NCI-H1417 treated with DMSO at 0.1 percent for 48 hours (cell line): ENCODE measurements at places on chromosomes 7 and 10.

GRCh38 chr10:114634609-114634979 lies 23.5 kb downstream of the ABLIM1 start:
- no peak for DNase-seq

- no peak for DNase-seq
Measured at GRCh38 chr10:8581521-8582225, 527.2 kb downstream of the GATA3 start.

GRCh38 chr10:98790817-98791216 lies 344.1 kb upstream of the HPS1 start:
- DNase-seq, result no peak

DNA sequence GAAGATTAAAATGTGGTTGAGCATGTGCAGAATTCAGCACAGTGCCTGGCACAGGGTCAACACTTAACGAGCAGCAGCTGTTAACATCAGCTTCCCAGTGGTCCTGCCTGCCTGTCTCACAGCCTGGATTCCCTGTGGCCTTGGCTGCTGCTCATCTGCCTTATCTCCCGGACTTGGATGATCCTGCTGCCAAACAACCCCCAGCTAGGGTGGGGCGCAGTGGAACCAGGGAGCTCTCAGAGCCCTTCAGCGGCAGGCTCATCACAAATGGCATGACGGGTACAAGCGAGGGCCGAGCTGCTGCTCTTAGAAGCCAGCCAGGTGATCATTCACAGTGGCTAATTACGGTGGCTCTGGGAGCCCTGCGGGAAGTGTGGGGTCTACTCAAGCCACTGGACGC lies 13.0 kb upstream of the SMARCD3 start:
- DNase-seq, result no peak
